ENCODE measurements at places on chromosomes 2 and 18. TPM values are rescaled to one million over a fixed set of nuclear protein-coding genes. Genes with fewer than 3 reads are reported as not detected.

The C2orf68 gene
- total RNA-seq = 25.0 TPM

The KCNG2 gene
- total RNA-seq = not detected

The IL36RN gene
- total RNA-seq = not detected

The MYL1 gene
- total RNA-seq = not detected

The ZAP70 gene
- 204 TPM for total RNA-seq

The ACVR1C gene
- 0.99 TPM for total RNA-seq

- no peak for DNase-seq
These were observed 45.7 kb upstream of the RAPH1 start for GRCh38 chr2:203580844-203581243.

DNA sequence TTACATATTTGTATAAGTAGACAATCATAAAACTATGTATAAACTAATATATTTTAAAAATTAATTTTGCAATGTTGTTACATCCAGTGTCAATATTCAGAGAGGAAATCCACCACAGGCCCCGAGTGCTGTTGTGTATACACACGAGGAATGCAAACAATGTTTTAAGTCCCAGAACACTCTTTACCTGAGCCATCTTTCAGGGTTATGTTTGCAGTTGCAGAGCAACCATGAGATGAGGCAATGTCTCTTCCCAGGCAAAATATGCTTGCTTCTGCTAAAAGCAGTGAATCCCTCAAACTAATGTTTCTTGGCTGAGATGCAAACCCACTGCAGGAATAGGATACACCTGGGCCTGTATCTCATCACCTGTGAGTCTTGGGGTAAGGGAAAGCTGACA is 91.3 kb downstream of the ASXL2 start:
- no peak for DNase-seq

- DNase-seq = no peak
These were observed 192.1 kb downstream of the WDR7 start for GRCh38 chr18:56843241-56843640.

DNA sequence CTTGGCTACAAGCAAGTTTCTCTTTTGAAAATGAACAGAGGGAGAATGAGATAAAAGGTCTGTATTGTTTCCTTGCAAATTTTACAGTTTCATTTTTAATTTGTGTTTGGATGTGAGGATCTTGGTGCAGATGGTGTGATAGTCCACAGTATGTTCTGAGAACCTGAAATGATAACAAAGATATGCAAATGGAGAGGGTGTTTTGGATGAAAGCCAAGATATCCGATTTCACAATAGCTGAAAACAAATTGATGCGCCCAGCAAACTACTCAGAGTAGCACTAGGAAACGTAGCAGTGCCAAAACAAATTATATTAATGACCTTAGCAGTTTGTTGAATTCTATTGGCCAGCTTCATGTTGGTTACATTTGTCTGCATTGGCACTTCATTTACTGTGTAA is 683.5 kb downstream of the TMEM182 start:
- DNase-seq = no peak

- DNase-seq = no peak
These were observed 272.8 kb downstream of the FIGN start for GRCh38 chr2:163462993-163463392.

DNA sequence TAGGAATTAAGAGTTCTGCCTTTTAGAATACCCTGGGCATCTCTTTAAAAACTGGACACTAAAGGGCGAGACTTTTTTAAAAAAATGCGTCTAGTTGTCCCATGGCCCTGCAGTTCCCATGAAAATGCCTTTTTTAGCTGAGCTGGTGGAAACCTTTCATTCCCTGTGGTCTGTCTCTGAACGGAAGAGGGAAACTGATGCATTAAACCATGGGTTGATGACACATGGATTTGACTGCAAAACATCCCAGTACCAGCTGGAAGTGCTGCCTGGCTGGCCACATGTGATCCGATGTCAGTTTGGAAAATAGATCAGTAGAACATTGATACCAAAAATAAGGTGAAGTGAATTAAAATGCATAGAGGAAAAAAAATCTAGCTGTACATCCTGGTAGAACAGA is 129.2 kb downstream of the MYO1B start:
- no peak for DNase-seq

- DNase-seq = peak; percentile 21
These were observed 1.8 kb upstream of the ALK start for GRCh38 chr2:29923110-29923721.

DNA sequence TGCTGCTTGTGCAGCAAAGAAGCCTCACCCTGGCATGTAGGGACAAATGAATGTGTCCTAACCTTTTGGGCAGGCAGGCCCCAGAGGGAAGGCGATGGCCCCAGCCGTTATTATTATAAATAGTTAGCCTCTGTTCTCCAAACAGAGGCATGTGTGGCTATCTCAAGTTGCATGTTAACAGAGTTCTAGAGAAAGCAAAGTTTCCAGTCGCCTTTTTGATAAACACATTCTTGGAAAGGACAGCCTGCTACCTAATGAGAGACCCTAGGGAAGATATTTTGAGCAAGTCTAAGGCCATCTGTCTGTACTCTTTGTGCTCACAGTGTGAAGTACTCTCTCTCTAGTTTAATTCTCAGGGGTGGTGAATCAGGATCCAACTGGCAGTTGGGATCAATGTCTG is 97.4 kb upstream of the FHL2 start:
- no peak for DNase-seq

GRCh38 chr2:173043476-173043875 is 32.2 kb upstream of the MAP3K20 start:
- DNase-seq = no peak

GRCh38 chr2:136025057-136025973 is 39.9 kb upstream of the DARS1 start:
- peak; percentile 53 for DNase-seq

DNA sequence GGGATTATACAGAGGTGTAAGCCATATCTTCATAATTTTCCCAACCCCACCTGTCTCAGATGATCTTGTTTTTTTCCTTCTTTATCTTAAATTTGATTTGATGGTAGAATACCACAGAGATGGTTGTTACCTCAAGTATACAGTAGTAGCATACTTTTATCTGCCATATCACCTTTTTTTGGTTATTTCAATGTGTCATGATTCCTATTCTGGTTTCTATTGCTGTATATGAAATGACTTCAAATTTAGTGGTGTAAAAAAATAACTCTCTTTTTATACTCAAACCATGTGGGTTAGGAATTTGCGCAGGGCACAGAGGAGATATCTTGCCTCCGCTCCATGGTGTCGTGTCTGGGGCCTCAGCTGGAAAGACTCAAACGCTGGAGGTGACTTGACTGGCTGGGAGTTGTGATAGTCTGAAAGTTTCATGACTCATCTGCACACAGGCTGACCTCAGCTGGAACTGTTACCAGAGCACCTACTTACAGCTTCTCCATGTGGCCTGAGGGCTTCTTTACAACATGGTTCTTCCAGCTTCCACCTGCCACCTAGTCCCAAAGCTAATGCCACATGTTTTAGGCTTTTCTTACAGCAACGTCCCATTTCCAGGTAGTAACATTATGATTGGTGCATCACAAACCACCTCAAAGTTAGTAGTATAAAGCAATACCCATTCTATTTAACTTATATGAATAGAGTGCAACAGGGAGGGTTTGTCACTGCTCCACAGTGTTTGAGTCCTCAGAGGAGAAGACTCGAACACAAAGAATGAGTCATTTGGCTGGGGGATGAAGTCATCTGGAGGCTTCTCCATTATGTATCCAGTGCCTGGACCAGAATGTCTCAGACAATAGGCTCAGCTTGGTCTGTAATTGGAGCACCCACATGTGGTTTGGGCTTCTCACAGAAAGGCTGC is 82.3 kb upstream of the XPO1 start:
- DNase-seq = peak; percentile 3

DNA sequence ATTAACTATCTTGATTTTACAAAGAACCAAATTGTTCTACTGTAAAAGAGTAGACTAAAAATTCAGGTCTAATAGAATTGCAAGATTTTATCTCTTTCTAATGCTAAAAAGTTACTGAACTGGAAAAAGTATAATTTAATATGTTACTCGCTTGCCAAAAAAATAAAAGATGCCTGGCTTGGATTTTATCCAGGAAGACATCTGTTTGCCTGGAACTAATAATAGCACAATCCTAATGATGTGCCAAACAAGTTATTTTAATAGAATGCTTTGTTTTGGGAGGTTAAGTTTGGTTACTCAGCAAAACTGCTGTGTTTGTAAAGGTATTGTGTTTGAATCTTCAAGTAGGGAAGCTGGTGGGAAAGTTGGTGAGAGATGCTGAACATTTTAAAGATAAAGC is 19.4 kb upstream of the ZSWIM2 start:
- DNase-seq = no peak

GRCh38 chr2:186641807-186642321 is 52.0 kb upstream of the FAM171B start:
- DNase-seq = peak; percentile 4

DNA sequence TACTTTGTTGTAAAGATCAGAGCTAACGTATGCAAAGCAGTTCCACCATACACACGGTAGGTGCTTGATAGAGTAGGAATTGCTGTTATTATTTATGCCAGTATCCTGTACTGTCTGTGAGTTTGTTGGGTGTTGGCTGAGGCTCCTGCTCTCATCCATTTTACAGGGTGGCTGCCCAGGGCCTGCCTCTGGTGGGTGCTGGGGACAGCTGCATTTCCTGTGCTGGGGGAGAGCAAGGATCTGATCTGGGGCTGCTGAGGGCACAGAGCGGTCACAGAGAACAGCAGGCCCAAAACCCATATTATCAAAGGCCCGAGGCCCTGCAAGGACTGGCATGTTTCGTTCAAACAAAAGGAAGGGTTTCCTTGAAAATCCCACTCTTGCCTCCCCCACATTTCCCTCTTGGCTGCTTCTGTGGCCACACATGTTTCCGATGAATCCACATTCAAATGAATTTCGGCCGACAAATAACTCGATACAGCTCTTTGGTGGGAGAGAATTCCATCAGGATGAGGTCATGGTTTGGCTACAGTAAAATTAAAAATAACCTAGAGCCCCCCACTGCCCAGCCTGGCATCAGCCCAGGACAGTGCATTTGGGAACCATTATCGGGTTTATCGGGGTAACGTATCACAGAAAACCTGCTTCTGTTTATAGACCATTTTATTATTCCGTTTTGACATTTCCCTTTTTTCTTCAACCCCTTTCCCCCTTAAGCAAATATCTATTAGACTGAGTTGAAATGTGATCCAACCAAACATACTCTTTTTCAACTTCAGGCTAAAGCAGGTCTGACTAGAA is 143.4 kb downstream of the CYRIA start:
- no peak for DNase-seq

DNA sequence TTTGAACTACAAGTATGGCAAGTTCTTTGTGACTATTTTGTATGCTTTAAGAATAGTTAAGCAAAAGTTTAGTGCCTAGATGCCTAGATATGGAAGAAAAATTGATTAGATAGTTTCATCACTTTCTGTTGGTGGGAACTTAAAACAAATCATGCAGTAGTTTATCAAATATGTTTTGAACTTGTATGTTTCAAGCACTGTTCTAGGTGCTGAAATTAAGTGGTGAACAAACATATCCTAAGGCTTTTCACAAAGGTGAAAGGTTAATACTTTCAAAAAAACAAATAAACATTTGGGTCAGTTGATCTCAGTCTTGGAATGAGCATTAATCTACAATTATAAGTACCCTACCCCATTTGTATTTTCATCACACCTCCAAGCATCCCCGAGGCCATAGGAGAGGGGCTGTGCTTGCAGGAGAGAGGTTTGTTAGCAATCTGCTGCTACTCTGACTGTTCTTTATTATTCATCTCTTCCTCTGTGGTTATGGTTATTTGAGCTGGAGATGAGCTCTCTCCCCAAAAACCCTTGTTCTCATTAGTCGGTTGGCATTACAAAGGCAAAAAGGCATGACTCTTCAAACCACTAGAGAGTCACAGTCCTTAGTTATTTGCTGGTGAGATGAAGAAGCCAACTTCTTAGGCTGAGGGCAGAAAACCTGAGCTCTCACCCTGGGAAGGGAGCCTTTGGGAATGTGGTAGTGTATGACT is 103.9 kb upstream of the FHL2 start:
- no peak for DNase-seq

DNA sequence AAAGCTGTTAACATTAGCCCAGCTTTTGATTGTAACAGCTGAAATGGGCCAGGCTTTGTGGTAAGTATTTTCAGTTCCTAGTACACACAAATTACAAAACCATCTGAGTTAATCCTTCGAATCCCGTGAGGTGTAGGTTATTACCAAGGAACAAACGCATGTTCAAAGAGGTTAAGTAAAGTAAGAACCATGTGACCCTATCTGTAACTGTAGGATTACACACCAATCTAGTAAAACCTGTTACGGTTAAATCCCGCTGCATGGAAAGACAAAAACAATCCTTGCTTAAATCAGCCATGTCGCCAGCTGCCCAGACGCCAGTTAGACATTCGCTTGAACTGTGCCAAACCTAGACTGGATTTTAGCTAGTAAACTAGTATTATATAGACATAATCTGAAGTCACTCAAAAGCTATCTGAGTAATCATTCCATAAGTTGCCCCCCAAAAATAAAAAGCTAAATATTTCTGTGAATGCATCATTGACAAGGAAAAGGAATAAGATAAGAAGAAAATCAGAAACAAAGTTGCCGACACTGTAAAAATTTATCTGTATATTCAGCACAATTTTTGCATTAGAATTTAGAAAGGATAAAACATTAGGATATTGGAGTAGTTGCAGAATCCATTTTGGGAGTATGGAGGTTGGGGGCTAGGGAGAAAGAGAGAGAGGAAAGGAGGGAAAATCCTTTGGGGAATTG is 638.0 kb downstream of the CNTNAP5 start:
- no peak for DNase-seq

GRCh38 chr2:42010743-42011298 is 37.0 kb upstream of the PKDCC start:
- no peak for DNase-seq

DNA sequence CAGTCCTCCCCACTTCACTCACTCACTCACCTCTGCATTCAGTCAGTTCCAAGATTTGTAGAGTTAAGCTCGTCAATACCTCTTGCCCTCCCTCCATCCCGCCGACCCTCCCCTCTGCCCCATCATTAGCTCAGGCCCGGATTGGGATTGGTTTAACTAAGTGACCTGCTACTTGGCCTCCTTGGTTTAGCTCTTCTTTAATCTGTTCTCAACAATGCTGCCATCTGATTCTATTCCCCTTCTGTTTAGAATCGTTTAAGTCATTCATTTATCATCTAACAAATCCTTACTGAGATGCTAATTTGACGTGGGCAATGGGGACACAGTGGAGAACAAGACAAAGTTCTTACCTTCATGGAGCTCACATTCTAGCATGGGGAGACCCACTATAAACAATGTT is 204.6 kb downstream of the MTX2 start:
- DNase-seq = no peak
